Smooth muscle cell of the coronary artery (primary cell): ENCODE measurements at places on chromosomes 16 and 17. TPM values are rescaled to one million over a fixed set of nuclear protein-coding genes. Genes with fewer than 3 reads are reported as not detected.

ADGRG3 gene
- not detected in 2 replicates for total RNA-seq

SHBG gene
- 0.23 and 1.2 TPM in 2 replicates for total RNA-seq

YBX2 gene
- not detected in 2 replicates for total RNA-seq

TMEM186 gene
- total RNA-seq = 3.2 and 5.7 TPM in 2 replicates

CFDP1 gene
- 44.4 and 142 TPM in 2 replicates for total RNA-seq

KRT39 gene
- 0.12 TPM in 1 of 2 replicates, not detected in the other for total RNA-seq

OTOA gene
- total RNA-seq = not detected in 2 replicates

LGALS9B gene
- total RNA-seq = not detected in 2 replicates

CLEC3A gene
- not detected in 2 replicates for total RNA-seq

HP gene
- total RNA-seq = 0.35 TPM in 1 of 2 replicates, not detected in the other

MYH2 gene
- not detected in 2 replicates for total RNA-seq

BAHCC1 gene
- 1.6 and 3.8 TPM in 2 replicates for total RNA-seq

TMEM100 gene
- total RNA-seq = 0.08 and 1.2 TPM in 2 replicates

ACAP1 gene
- 1.3 and 4.3 TPM in 2 replicates for total RNA-seq
